ENCODE measurements at places on chromosomes 3 and 15.
A peak's percentile ranks its signal among the peaks of the same experiment; 100 is the strongest.

GRCh38 chr3:73572368-73572767, 52.4 kb downstream of the PDZRN3 start:
- no peak for DNase-seq

DNA sequence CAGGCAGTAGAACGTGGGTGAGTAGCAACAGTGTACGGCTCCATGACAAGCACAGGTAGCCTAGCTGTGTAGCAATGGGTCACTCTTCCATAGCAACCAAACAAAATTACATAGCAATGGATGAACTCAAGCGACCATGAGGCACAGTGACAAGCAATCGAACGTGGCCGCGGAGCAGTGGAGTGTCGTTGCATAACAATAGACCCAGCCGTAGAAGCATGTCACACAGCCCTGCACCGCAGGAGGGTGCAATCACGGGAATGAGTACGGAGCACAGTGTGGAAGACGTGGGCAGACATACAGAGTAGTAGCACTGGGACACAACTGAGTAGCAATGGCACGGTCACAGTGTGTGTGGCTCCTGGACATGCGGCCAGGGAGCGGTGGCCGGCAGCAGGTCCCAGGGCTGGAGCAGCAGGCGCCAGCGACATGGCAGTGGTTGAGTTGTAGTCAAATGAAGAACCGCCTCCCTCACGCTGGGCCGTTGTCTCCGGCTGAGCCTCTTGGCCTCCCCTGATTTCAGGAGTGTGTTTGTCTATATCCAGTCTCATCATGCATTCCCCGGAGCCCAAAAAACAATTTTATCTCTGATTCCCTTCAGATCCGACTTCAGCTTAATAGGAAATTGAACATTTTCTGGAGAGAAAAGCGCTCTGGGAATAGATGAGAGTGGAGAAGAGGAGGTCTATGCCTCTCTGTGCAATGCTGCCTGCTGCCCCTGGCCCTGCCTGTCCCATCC, 64.1 kb downstream of the CCDC33 start:
- no peak for DNase-seq

GRCh38 chr3:87426918-87427317, 150.5 kb upstream of the POU1F1 start:
- DNase-seq, result no peak

DNA sequence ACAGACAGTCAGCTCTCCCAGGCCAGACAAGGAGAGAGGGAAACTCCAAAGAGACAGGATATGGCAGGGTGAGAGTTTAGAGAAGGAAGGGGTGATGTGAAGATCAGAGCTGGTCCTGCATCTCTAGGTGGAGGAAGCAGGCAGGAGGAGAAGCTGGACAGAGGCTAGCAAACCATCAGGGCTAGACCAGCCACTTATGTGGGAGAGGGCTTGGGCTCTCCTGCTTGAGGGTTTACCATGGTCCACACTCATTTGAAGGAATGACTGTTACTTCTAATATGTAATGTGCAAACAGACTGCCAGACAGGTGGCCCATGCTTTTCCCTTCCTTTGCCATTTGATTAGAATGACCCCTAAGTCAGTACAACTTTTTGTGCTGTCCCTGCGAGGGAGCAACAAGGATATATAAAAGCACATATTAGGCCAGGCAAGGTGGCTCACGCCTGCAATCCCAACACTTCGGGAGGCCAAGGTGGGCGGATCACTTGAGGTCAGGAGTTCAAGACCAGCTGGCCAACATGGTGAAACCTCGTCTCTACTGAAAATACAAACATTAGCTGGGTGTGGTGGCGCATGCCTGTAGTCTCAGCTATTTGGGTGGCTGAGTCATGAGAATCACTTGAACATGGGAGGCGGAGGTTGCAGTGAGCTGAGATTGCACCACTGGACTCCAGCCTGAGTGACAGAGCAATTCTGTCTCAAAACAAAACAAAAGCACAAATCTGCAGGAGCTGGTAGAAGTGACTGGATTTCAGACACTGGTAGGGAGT, 41.0 kb upstream of the MANF start:
- no peak for DNase-seq

DNA sequence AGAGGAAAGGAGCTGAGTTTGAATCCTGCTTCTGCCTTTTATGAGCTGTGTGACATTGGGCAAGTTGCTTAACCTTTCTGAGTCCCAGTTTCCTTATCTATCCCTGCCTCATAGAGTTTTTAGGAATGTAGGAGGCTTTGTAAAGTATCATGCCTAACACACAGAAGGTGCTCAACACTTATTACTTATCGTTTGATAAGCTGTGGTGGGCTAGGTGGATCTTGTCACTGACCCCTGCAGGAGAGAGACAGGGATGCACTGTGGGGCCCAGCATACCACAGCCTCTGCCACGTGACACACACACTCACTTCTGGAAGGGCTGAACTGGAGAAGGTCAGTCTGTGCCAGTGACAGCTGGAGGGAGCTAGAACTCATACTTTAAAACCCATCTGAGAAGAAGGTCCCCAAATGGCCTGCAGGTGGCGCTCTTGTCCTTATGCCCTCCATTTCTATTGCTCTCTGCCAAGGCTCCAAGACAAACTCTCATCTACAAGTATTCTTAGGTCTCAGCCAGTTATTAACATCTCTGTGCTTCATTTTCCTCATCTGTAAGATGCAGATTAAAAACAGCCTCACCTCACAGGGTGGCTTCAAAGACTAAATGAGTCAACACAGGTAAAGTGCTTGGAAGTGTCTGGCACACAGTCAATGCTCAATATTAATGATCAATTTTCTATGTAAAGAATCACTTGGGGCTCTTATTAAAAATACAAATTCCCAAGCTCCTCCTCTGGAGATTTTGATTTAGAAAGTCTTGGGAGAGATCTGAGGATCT, 57.5 kb upstream of the HACD2 start:
- DNase-seq, result peak; percentile 46

DNA sequence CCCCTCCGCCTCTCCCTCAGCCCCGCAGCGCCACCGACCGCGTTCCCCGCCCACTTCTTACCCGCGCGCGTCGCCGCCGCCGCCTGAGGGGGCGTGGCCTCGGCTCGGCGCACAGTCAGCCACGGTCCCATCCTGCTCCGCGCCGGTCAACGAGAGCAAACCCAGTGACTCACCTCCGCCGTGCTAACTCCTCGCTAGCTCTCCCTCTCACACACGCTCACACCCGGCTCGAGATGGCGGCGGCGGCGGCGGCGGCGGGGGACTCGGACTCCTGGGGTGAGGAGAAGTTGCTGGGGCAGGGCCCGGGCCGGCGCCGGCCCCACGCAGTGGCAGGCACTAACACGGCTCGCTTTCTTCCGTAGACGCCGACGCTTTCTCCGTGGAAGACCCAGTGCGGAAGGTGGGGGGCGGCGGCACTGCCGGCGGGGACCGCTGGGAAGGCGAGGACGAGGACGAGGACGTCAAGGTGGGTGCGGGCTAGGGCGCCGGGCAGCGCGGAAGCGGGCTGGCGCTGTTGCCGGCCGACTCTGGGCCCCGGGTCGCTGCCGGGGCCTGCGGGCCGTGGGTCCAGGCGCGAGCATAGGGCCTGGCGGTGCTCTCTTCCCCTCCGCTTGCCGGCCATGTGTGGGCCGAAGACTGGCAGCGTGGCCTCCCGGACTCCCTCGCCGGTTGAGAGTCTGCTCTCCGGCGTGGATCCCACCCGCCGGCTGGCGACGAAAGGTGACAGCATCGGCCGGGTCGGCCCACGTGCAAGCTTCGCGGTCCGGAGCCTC, at the start of gene EIF3J:
Gene EIF3J, plus strand, starts transcription at position 186 of the 773 bp plus-strand sequence. Its CDS starts 48 bp downstream, at position 234.
- DNase-seq, result peak; percentile 97

DNA sequence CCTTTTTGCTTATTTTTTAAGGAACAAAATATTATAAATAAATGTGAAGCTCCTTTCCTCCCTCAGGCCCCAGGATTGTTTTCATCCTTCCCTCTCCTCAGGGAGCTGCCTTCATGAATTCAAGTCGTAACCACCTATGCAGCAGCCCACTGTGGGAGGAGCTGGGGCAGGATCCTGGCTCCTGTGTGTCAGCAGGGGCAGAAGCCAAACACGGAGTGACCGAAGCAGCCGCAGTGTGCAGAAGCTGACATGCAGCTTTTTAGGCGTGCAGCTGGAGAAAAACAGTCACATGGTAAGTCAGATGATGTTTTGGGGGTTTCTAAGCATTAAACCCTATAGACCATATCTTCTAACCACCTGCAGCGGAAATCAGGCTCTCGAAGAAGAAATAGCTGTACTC, 231.3 kb downstream of the OCA2 start:
- no peak for DNase-seq

- peak; percentile 25 for DNase-seq
Measured at GRCh38 chr3:184305577-184305976, 6.5 kb downstream of the PSMD2 start.

DNA sequence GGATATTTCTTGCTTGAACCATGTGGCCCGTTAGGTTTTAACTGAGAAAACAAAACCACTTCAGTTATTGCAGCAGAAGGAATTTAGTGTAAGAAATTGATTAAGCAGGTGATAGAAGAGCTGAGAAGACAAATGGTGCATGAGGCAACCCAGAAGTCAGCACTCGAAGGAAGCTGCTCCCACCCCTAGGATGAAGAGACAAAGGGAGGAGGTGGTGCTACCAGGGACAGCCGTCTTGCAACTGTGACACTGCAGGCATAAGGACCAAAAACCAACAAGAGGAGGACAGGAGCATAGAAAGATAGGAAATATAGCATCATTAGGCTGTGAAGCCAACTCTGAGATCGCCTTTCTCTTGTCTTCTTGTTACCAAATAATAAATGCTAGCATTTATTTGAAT, 89.0 kb downstream of the IL20RB start:
- no peak for DNase-seq

GRCh38 chr3:187902936-187903335, 157.7 kb upstream of the BCL6 start:
- DNase-seq, result no peak

GRCh38 chr15:56943403-56943802, 25.0 kb downstream of the TCF12 start:
- DNase-seq, result no peak

- DNase-seq, result no peak
Measured at GRCh38 chr3:194996746-194997145, 274.2 kb downstream of the XXYLT1 start.

GRCh38 chr3:21517184-21517583, 233.8 kb downstream of the ZNF385D start:
- no peak for DNase-seq

- DNase-seq, result no peak
Measured at GRCh38 chr3:31079689-31080088, 185.2 kb upstream of the GADL1 start.

- DNase-seq, result no peak
Measured at GRCh38 chr15:35330048-35330695, 215.8 kb downstream of the DPH6 start.

DNA sequence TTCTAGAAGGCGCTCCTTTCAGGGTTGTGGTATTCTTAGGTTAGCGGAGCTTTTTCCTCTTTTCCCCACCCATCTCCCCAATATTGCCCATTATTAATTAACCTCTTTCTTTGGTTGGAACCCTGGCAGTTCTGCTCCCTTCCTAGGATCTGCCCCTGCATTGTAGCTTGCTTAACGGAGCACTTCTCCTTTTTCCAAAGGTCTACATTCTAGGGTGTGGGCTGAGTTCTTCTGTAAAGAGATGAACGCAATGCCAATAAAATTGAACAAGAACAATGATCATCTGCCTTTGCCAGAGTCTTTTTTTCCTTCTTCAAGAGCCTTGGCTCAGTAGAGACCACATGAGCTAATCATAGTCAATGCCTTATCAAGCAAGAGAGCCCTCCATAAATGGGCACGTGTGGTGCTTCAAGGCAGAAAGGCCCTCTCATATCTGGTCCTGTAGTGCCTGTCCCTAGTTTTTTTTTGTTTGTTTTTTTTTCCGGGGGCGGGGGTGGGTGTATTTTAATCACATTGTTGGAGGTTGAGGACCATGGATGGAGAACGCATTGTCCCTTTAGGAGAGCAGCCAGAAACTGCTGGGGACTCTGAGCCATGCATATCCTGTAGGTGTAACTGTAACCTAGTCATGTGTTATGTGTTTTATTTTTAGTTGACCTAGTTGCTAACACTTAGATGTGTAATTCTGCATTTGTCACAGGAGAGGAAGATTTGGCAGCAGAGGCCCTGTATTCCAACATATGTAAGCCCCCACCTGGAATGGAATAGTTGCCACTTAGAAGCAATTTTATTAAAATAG, 64.7 kb upstream of the ACAD9 start:
- DNase-seq, result no peak

DNA sequence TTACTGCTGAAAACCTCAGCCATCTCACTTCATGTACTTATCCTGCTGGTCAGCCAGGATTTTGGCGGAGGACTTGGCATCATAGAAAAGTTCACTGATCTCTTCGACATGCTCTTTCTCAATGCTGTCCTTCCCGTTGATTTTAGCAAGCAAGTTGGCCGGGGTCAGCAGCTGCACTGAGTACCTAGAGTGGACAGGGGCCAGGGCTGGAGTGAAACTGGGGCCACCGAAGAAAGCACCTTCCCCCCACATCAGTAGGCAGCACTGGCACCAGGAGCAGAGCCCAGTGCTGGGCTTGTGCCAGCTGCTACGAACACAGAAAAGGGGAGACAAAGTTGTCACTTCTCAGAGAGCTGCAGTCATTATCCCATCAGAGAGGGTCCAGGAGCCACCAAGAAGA, 29.0 kb downstream of the SEC61A1 start:
- no peak for DNase-seq

DNA sequence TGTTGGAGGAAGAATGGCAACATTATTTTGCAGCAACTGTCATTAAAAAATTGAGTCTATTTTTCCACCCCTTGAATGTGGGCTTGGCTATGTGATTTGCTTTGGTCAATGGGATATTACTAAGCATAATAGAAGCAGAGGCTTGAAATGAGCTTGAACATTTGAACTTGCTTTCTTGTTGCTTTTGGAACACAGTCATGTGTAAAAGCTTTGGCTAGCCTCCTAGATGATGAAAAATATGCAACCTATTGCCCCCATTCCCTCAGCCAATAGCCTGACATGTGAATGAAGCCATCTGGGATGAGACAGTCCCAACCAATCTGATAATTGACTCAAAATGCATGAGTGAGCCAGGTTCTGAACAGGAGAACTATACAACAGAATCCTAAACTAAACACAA, 78.4 kb downstream of the PLSCR2 start:
- no peak for DNase-seq

DNA sequence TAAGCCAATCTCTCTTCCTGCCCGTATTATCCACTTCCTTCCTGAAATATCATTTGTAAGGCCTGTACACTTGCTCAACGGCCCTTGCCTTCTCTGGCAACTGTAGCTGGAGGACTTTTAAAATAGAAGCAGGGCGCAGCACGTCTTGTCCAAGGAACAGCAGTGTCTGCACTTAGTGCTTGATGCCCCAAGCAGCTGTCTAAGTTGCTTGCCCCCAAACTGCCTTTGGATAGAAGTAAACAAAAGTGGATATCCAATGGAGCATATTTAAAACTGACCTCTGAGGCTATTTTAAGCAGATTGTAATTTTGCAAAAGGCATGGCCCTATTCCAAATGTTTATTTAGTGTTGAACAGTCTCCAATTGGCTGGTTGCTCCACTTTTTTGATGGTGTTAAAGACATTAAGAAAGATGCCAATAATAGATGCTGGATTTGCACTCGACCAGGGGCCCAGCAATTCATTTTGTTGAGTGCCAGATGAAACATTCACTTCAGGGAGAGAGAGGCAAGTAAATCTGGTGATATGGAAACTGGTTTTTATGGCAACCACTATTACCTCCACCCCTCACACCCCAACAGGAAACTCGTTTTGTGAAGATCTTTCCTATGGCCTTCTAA, 526.8 kb upstream of the TBL1XR1 start:
- no peak for DNase-seq

GRCh38 chr3:177811835-177812234, 614.6 kb upstream of the TBL1XR1 start:
- DNase-seq, result no peak
